ENCODE measurements at places on chromosomes 2 and 18.

GRCh38 chr2:65919550-65920188 is 487.3 kb upstream of the SPRED2 start:
- DNase-seq, result no peak

DNA sequence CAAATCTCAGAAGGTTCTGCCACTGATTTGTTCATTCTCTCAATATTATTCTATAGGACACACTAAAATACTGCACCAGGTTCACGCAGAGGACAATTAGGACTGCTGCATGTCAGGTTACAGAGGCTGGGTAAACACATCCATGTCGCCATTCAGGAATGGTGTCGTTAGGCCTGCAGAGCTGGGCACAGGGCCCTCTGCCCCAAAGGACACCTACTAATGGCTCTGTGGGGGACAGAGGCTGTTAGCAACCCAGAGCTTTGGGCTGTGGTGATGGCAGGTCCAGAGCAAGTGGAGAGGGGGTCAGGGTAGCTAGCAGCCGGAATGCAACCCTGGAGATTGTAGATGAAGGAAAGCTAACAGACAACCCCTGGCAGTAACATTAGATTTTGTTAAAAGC is 115.9 kb downstream of the TTC32 start:
- no peak for DNase-seq

DNA sequence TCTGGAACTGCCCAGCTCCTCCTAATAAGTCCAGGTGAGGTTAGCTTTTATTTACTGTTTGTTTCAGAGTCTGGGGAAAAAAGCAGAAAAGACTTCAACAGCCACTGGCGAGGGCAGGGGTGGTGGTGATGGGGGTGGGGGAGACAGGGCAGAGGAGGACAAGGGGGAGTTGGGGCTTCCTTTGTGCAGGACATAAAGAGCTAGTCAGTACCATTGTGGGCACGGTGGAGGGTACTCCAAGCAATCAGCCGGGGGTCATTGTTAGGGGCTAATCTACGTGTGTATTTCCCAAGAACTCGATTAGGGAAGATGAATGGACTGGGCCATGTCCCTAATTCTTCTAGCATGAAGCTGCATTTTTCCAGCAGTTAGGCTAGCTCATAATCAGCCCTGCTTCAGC is 2.8 kb upstream of the RAX start:
- no peak for DNase-seq

DNA sequence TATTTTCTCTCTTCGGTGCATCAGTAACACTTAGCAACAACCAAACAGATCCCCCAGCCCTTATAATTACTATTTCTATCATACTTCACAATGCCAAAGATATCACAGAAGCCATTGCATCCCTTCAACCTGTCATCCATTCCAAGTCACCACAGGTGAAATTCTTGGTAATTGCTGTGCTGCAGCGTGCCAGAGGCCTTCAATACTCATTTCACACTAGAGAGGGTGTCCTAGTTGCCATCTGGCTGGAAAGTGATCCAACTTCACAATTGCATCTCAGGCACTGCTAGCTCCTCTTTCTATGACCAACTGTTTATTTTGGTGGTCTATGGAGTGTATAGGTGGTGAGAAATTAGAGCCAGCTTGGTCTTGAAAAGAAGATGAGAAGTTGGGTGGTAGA is 131.2 kb downstream of the NUP35 start:
- DNase-seq, result no peak

DNA sequence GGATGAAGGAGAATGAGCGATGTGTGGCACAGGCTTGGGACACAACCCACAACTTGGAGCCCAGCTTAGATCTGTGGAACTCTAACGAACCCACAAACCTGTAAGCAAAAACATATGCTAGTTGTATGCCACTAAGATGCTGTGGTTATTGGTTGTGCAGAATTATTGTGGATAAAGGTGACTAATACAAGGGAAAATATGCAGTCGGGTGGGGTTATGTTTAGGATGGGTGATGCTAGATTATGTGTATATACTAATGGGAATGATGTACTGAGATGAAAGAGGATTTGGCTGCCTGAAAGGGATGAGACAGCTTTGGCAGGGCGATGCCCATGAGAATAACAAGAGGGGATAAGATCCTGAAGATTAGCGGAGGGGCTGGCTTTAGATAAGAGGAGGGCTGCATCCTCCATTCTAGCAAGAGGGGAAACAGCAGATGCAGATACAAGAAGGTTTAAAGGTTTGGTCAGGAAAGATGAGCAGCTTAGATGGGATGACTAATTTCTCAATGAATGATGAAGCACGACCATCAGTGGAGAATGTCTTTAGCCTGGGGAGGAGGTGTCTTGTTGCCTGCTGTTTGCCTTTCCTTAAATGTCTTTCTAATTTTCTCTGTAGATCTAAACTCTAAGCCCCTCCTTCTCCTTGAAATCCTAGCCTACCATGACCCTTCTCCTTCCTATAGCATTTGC is 49.6 kb downstream of the GALNT14 start:
- no peak for DNase-seq

DNA sequence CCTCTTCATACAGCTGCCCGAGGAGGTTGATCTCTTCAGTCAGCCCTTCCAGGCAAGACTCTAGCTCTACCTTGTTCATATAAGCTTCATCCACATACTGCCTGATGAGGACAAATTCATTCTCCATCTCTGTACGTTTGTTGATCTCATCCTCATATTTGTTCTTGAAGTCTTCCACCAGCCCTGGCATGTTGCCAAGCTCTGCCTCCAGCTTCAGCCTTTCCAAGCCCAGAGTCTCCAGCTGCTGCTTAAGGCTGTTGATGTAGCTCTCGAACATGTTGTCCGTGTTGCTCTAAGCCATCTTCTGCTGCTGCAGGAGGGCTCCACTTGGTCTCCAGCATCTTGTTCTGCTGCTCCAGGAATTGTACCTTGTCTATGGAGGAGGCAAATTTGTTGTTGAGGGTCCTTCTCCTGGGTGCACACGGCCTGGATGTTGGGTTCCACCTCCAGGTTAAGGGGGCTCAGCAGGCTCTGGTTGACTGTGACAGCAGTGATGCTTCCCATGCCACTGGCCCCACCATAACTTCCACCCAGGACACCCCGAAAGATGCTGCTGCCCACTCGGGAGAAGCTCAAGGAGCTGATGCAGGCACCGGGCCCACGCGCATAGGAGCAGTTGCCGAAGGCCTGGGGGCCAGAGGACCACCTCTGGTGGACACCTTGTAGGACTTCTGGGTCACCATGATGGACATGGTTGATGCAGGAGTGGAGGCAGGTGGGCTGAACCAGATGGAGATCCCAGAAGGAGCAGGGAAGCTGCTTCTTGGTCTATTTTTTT is 30.3 kb downstream of the ICA1L start:
- no peak for DNase-seq

DNA sequence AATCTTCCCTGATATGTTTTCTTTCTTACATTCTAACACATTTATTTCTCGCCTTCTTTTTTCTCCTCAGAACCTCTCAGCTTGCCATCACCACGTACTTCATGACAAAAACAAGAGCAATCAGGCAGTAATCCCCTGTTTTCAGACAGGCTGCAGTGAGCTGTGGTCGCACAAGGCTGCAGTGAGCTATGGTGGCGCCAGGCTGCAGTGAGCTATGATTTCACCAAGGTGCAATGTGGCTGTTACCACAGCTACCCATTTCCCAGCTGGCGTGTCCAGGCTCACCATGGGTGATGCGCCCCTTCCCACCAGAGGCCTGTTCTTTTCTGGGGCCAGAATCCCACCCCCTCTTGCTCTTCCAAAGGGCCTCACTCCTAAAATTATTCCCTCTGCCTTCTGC is 25.8 kb downstream of the TCF23 start:
- DNase-seq, result no peak

- DNase-seq, result no peak
Measured at GRCh38 chr2:102032368-102033030, 40.7 kb downstream of the IL1R2 start.

- DNase-seq, result no peak
Measured at GRCh38 chr18:48817021-48817461, 133.7 kb downstream of the SMAD7 start.

- no peak for DNase-seq
Measured at GRCh38 chr2:5946225-5947115, 254.3 kb downstream of the SOX11 start.

- no peak for DNase-seq
Measured at GRCh38 chr18:31943878-31944816, 1.2 kb upstream of the TRAPPC8 start.

DNA sequence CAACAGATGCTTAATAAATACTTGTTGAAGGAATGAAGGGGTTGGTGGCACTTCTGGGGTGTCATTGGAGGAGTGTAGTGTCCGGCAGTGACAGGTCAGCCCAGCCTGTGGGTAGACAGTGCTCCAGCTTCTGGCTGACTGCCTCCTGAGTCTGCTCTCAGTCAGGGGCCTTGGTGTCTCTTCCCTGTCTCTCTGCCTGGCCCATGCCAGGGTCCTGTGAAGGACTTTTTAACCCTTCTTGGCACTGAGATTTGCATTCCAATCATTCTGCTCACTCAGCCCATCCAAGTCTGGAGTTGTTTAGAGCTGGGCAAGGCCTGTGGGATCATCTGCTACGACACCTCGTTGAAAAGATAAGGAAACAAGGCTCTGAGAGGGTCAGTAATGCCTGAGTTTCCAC is 1.4 kb upstream of the KCNK3 start:
- no peak for DNase-seq

- DNase-seq, result no peak
Measured at GRCh38 chr2:142621287-142621686, 256.2 kb upstream of the KYNU start.

DNA sequence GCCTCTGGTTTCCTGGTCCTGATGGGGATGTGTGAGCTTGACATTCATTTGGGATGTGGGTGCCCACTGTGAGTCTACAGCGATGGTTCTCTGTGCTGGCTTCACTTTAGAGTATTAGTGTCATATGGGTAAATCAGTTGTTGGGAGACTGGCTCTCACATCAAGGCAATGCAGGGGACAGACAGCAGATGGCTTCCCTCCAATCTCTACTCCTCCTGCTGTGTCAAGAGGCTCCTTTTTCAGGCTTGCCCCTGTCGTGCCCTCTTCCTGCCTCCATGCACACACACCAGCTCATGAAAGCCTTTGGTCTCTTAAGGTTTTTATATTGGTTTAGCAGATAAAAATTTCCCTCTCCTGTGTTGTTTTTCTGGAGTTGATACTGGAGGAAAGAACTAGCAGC is 315.6 kb downstream of the RDH14 start:
- no peak for DNase-seq

GRCh38 chr2:88698498-88699233 is 7.2 kb downstream of the RPIA start:
- DNase-seq, result no peak

DNA sequence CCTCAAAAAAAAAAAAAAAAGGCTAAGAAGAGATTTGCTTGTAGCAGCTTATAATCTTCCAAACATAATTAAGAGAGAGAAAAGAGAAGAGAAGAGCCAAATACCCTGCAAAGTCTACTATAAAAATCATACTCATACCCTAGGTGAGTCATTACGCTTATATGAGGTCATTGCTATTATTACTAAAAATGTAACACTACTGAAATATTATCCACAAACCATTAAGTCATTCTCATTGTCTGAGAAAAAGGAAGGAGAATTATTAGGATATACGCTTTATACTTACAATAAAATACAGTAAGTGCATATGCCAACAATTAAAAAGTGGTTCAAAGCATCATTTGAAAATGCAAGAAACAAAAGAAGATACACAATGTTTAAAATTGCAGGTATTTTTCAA is 66.5 kb downstream of the COLEC12 start:
- DNase-seq, result no peak

GRCh38 chr2:187554011-187554703 is at the start of gene TFPI:
Gene TFPI (minus strand): TSS chr2:187554435. CDS start chr2:187503768, 50,667 bp downstream.
- DNase-seq, result no peak

GRCh38 chr2:153405196-153405595 is 73.4 kb downstream of the RPRM start:
- DNase-seq, result no peak

- DNase-seq, result no peak
Measured at GRCh38 chr2:27171351-27171848, 22.6 kb downstream of the TCF23 start.

GRCh38 chr18:25467226-25467987 is 115.4 kb upstream of the ZNF521 start:
- DNase-seq, result no peak

GRCh38 chr2:85414761-85415553 is 3.6 kb upstream of the SH2D6 start:
- DNase-seq, result no peak

DNA sequence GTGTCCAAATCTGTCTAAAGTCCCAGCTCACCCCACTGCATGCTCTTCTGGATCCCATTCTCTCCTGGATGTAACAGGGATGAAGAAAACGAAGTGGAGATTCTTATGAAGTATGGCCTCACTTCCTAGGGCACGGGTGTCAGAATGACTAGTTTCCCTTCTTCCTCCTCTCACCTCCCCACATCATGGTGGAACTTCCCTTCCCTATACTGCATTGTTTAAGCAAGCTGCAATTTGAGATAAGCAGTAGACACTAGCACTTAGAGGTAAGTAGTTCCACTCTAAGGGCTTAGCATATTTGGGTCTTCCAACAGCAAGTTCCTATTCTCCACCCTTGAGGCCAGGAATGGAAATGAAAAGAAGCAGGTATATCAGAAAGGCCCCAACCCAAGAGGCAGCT is 29.7 kb downstream of the SLC4A5 start:
- no peak for DNase-seq

DNA sequence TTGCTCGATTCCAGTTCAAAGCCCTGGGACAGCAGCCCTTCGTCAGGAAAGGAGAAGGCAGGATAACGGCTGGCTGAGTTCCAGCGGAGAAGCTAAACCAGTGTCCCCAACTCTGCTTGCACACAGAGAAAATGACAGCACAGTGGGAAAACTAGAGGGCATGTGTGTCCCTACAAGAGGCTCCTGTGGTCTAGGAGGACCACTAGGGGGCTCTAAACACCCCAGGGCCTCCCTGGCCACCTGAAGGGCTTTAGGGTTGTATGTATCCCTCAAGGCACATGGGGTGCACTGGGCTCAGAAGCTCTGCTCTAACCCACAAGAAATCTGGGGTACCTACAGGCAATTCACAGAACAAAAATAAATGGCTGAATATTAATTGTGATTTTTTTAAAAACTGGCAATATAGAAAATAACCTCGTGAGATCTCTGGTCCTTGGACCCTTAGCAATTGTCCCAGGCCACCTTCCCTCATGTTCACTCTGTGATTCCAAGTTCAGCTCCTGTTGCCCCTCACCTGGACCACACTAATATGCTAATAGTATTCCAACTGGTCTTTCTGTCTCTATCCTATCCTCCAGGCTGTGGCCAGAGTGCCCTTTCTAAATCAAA is 17.5 kb downstream of the STAT1 start:
- peak; percentile 27 for DNase-seq

- DNase-seq, result no peak
Measured at GRCh38 chr2:44965684-44966083, 24.2 kb downstream of the SIX3 start.
